AG04450 (cell line): ENCODE measurements at places on chromosomes 2 and 18.

GRCh38 chr18:22124970-22125369 lies 44.4 kb upstream of the GATA6 start:
- no peak for DNase-seq

DNA sequence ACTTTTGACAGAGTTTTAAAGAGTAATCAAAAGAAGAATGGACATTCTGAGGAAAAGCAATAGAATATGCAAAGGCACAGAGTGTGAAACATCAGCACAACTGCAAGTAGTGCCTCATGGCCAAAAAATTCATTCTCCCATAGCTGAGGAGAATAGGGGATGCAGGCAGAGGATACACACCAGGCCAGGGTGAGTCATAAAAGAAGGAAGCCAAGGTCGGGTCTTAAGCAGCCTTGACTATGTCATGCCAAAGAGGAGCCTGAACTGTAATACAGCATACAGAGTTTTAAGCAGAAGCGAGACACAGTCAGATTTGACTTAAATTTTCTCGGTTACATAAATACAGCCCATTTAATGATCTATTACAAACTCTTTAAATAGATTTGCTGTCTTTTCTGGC lies 165.0 kb downstream of the LNPK start:
- peak; percentile 77 for DNase-seq

DNA sequence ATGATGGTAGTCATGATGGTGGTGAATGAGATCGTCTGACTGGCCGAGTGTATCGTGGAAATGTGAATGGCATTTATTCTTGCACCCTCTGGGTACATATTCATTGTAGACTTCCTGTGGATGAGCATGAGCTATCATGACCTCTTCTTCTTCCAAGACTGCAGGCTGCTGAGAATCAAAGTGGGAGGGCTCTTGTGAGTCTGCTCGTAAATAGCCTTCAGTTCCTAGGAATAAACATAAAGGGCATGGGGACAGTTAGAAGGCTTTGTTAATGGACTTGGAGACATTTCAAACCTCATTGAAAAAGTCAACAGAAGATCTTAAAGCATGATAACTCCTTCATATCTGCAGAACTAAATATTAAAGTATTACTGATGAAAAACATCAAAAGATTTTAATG lies 14.9 kb downstream of the SLC39A6 start:
- no peak for DNase-seq

DNA sequence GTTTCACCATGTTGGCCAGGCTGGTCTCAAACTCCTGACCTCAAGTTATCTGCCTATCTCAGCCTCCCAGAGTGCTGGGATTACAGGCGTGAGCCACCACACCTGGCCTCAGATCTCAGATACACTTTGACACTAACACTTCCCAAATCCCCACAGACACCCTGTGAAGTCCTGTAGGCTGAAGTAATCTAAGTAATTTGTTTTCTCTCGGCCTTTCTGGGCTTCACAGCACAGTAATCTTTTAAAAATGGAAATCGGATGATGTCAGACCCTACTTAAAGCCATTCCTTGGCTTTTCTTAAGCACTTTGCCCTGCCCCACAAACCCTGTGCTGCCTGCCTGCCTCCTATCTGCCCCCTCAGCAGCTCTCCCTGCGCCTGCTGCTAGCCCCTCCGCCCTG lies 16.2 kb downstream of the ATIC start:
- DNase-seq, result no peak

GRCh38 chr2:42752314-42752713 lies 11.6 kb downstream of the OXER1 start:
- DNase-seq, result no peak

DNA sequence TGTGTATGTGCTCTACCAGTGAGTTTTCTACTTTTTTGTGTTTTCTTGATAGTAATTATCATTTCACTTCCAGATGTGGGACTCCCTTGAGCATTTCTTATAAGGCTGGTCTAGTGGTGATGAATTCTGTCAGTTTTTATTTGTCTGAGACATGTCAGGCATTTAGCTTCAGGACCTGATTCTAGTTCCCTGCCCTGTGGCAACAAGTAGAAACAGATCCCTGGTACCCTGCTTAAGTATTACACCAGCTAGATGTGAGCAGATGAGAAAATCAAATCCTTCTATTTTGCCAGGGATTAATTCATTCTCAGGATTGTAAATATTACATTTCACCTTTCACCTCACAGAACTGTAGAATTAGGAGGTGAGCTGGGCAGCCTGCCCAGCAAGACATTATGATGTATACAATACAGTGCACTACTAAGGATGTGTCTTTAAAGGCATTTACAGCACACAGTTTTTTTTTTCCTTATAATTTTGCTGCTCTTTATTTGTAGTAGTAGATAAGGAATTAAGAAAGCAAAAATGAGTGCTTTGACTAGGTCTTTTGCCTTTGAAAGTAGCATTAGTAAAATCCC lies 35.1 kb downstream of the GALM start:
- DNase-seq, result peak; percentile 33

DNA sequence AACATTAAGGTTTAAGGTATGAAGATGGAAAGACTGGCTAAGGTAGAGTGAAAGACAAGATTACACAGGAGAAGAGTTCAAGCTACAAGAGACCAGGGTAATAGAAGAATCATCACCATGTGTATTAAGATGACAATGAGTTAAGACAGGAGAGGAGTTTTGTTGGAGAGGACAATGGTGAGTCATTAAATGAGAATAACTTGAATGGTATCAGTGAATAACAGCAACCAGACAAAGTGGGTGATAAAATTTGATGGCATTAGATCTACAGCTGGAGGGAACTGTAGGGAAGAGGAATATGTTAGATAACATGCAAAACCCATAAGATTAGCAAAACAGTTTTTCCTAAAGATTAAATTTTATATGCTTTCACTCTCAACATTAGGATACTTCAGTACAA lies 18.8 kb upstream of the ENOSF1 start:
- no peak for DNase-seq

- peak; percentile 71 for DNase-seq
These were observed 7.0 kb downstream of the NCKAP5 start for GRCh38 chr2:133561045-133561852.

GRCh38 chr2:183359867-183360266 lies 235.6 kb downstream of the NUP35 start:
- DNase-seq, result no peak

DNA sequence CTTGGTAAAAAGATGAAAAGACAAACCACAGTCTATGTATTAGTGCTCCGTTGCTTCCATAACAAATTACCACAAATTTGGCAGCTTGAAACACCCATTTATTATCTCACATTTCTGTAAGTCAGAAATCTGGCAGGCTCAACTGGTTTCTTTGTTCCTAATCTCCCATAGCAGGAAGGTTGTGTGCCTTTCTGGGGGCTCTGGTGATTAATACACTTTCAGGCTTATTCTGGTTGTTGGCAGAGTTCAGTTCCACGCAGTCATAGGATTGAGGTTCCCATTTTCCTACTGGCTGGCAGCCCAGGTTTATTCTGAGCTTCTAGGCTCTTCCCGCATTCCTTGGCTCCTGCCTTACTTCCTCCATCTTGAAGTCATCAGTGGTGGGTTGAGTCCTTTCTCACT lies 189.3 kb downstream of the ANAPC1 start:
- no peak for DNase-seq

DNA sequence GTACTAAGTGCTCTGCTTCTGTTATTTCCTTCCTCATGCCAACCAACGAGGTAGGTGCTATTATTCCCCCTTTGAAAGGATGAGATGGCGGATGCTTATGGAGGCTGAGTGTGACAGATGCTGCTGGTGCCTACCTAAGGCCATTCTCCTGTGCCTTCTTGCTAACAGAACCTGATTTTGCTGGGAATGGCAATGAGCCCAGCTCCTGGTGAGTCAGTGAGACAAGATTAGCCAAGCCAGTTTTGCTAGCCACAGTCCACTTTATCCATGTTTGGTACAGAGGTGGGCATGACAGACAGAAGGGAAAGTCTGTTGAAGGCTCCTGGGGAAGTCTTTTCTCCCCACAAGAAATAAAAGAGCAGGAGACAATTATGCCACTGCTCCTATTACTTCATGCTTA lies 43.7 kb upstream of the TMEM163 start:
- no peak for DNase-seq
